ENCODE measurements at places on chromosomes 2 and 18. TPM values are rescaled to one million over a fixed set of nuclear protein-coding genes. Genes with fewer than 3 reads are reported as not detected.

Gene CNGA3
- total RNA-seq: not detected

Gene ERICH2
- not detected for total RNA-seq

- no peak for DNase-seq
Measured at GRCh38 chr2:217475791-217476190, 527.0 kb downstream of the TNS1 start.

DNA sequence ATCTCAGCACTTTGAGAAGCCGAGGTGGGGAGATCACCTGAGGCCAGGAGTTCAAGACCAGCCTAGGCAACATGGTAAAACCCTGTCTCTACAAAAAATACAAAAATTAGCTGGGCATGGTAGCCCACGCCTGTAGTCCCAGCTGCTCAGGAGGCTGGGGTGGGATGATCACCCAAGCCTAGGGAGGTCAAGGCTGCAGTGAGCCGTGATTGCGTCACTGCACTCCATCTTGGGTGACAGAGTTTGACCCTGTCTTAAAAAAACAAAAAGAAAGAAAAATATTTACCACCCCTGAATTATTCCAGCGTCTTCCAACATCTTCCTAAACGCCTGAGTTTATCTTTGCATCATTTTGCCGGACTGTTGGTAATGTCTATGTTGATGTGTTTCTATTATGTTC lies 6.2 kb upstream of the IGFBP5 start:
- DNase-seq: no peak

GRCh38 chr2:236440110-236440881 lies 129.3 kb upstream of the ACKR3 start:
- DNase-seq: no peak

Gene NT5DC4
- total RNA-seq: not detected

GRCh38 chr2:234580686-234581085 lies 83.8 kb upstream of the ARL4C start:
- DNase-seq: no peak

Gene C2orf78
- not detected for total RNA-seq

Gene TEKT4
- total RNA-seq: not detected

DNA sequence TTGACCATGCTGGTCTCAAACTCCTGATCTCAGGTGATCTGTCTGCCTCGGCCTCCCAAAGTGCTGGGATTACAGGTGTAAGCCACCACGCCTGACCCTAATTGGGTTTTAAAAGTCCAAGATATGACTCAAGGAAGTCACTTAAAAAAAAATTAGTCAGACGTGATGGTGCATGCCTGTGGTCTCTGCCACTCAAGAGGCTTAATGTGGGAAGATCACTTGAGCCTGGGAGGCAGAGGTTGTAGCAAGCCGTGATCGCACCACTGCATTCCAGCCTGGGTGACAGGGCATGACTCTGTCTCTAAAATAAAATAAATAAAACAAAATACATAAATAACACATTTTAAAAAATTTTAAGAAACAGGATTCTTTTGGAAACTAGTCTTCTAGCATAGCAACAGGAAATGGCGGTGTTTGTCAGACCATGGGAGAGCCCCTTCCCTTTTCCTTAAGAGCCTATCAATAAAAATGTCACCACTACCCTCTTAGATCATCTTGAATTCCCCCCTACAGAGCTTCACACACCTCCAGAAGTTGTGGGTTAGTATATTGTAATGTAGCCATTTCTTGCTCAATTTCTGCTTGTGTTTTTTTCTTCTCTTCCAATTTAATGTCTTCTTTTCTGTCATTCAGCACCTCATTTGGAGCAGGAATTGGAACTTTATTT lies 20.1 kb downstream of the SFT2D3 start:
- DNase-seq: no peak

DNA sequence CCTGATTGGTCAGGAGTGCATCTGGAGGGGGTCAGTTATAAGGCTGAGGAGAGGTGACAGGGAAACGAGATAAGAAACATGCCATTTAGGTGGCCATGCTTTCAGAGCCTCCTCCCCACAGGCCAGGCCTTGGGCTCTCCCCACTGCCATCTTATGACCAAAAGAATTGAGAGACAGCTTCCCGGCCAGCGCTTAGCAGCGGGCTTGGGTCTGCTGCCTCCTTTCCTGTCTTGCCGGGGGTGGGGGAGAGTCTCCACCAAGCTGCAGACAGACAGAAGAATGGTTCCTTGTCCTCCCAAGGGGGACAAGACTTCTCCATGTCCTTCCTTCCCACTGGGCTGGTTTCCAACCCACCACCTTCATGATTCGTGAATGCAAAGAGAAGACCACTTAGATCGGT lies 171.3 kb downstream of the SMAD7 start:
- no peak for DNase-seq

Gene ALPP
- total RNA-seq: not detected

Gene TSHZ1
- total RNA-seq: 3.7 TPM

Gene SCN9A
- 0.33 TPM for total RNA-seq

- no peak for DNase-seq
Measured at GRCh38 chr2:77604953-77605929, 83.1 kb upstream of the LRRTM4 start.

GRCh38 chr2:69131983-69132675 lies 119.2 kb downstream of the ANTXR1 start:
- DNase-seq: no peak

GRCh38 chr18:21704603-21705364 lies at the start of gene ABHD3:
TSS of gene ABHD3 (minus strand) at chr18:21704774. CDS start at chr18:21704665, 109 bp downstream.
- peak; percentile 63 for DNase-seq

GRCh38 chr2:33366473-33366872 lies 110.0 kb upstream of the RASGRP3 start:
- no peak for DNase-seq

GRCh38 chr18:72999971-73000607 lies 132.3 kb upstream of the NETO1 start:
- no peak for DNase-seq

DNA sequence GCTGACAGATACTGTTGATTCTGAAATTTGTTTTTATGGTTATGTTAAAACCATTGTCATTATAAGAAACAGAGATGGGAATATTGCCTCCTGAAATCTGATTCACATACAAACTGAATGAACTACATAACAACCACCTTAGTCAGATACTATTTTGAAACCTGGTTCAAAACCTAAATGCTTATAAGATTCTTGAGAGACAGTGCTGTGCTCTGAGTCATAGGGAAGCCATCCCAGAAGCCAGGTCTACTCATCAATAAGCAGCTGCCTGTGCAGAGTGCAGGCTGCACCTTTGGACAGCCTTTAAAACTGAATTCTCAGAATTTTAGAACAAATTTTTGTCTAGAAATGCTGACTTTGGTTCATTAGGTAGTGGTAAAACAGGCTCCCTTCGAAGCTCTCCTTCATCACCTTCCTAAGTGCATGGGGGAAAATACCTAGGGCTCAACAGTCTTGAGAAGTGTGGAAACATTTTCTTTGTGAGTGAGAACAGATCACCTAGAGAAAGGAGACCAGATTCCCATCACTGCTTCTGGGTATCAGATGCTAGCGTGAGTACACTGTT lies at the start of gene SERPINB7:
TSS of gene SERPINB7 (plus strand) at position 253 of the 565 bp plus-strand sequence. CDS start 6,955 bp downstream, outside the sequence.
- no peak for DNase-seq

DNA sequence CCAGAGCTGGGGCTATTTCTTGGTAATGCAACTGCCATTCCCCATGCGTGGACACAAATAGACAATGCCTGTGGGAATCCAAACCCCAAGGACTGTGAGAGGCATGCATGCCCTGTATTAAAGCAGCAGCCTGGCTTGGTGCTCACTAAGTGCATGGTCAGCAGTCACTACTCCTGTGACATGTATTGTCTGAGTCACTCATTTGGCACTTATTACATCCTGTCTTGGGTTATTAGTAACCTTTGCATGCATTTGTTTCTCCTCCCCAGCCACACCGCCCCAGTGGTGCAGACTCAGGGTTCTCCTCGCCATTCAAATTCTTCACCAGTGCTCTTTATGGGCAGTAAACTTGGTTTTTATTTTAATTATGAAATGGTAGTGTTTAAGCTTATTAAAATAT lies 30.2 kb downstream of the PRKCE start:
- peak; percentile 69 for DNase-seq

Gene GAL3ST2
- not detected for total RNA-seq

- no peak for DNase-seq
Measured at GRCh38 chr18:45932708-45933107, 34.4 kb downstream of the EPG5 start.

DNA sequence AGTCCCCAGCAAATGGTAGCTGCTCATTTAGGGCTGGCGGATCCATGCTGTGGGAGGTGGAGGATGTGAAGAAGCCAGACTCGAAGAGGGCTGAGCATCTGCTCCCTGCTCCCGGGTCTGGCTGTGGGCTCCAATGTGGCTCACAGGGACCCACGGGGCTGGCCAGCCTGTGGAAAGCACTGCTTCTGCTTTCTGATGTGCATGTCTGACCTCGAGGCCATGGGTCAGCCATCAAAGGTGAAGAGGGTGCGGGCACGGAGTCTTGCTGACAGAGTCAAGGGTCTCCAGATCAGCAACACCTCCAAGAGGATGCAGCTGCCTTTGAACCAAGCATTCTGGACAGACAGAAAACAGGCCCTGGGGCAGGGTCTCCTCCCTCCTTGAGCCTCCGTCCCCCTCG lies 178.2 kb downstream of the INHBB start:
- no peak for DNase-seq

GRCh38 chr2:24586955-24587354 lies 95.9 kb downstream of the NCOA1 start:
- no peak for DNase-seq

DNA sequence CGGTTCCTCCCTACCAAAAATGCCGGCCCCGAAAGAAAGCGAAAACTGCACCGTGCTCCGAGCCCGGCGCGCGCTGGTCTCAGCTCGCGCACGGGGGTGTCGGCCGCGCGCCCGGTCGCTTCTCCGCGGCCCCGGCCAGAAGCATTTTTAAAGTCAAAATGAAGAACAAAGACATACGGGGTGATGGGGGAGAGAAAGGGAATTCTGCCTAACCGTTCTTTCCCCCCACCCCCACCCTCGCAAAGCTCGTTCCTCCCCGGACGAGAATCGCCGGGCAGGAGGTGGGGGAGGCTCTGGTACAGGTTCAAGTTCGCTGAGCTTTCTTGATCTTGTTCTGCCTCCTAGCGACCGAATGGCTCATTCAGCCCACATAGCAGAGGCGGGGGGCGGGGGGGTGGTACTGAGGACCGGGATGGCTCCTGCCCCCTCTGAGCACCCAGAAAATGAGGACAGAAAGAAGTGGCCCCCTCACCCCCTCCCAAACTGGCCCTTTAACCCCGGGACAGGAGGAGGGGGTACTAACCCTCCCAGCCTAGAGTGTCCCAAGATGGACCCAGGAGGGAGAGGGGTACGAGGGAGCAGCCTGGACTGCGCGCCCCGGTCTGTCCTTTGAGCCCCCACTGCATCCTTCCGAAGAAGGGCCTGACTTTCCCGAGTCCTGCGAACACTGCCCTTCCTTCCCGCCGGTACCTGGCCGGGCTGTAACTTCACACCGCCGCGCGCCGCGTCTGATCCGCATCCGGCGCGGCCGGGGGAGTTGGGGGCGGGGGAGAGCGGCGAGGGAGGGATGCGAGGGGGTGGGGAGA lies 3.1 kb downstream of the BCL11A start:
- DNase-seq: no peak

DNA sequence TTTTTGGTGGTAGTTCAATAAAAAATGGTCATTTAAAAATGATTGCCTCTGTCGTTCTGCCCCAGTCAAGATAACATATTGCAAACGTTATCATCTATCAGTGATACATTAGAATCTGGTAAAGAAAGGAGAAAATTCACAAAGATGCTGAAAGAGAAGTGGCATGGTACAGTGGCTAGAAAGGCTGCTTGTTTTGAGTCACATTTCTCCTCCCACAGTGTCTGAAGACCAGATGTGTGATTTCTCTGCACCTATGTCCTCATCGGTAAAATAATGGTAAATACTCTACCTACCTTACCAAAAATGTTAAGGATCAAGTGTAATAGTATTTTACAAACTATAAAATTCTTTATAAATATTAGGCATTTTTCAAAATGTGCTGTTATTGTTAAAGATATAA lies 76.1 kb upstream of the NOSTRIN start:
- DNase-seq: no peak

DNA sequence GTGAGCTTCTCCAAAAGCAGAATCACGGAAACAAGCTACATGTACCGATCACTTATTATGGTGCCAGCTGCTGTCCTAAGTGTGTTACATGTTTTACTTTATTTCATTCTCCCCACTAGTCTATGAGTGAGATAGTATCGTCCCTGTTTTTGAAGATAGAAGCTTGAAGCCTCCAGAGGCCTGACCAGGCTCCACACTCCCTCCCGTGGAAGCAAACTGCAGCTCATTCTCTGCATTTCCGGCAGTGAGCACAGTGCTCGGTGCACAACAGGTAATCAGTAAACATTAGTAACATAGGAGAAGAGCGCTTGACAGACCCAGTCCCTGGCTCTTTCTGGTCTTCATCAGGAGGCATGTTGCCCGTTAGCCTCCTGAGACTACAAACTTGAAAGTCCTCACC lies 72.9 kb downstream of the ZBTB7C start:
- no peak for DNase-seq

DNA sequence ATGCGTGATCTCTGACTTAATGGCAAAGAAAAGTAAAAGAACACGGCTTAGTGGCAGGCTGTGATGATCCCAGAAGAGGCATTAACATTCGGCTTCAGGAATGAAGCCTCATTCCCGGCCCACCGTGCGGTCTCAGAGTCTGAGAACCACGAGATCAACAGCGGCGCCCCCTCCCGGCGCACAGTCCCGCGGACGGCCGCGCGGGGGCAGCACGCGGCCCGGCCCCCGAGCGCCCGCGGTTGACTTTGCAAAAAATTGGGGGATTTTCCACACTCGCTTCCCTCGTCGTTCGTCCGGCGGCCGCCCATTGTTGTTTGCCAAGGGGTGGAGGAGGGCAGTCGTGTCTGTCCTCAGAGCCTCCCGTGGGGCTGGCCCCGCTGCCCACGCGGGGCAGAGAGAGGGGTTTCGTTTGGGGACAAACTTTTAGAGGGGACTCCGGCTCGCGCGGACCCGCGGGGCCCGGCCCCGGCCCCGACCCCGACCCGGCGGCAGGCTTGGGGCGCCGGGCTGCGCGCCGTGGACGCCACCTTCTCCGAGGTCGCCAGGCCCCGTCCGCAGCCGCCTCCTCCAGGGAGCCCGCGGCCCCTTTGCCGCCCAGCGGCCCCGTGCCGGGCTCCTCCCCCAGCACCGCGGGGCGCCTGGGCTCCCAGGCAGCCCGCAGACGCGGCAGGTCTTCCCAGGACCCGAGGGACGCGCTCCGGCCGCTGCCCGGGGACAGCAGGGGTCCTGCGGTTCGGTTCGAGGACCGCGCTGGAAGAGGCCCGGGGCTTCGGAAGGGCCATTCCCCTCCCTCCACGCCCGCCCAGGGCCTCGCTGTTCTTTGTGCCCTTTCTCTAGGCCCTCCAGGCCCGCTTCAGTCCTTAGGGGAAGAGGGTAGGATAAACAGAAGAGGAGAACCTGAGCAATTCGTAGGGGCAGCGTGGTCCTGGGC lies 3.4 kb upstream of the HS6ST1 start:
- peak; percentile 36 for DNase-seq

- DNase-seq: no peak
Measured at GRCh38 chr2:172480301-172481218, 53.2 kb downstream of the ITGA6 start.

Gene ATL2
- 56.8 TPM for total RNA-seq

- no peak for DNase-seq
Measured at GRCh38 chr18:13242797-13243196, 24.2 kb downstream of the LDLRAD4 start.

Gene OXER1
- total RNA-seq: not detected

Data from pulmonary artery endothelial cell (primary cell).